ENCODE measurements at places on chromosomes 2 and 18.

DNA sequence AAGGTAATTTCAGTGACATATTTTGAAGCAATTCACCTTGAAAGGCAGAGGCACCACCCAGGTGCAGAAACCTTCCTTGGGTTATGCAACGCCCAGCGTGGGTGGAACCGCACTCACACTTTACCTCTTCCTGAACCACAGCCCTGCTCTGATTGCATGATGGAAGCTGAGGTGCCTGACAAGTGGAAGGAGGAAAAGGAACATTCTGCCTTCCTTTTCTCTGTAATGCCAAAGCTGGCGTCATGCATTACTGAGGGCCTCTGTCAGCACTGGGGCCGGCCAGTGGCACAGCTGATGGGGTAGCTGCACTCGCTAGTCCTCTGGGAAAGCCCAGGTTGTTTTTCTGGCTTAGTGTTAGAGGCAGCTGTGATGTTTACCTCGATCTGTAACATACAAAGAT lies 266.5 kb downstream of the NEDD4L start:
- DNase-seq, result no peak

- DNase-seq, result no peak
These were observed 2.1 kb downstream of the GULP1 start for GRCh38 chr2:188293601-188294351.

- no peak for DNase-seq
These were observed 23.5 kb upstream of the TMEM178A start for GRCh38 chr2:39642051-39642718.

GRCh38 chr2:67645280-67646138 lies 248.4 kb downstream of the ETAA1 start:
- no peak for DNase-seq

- no peak for DNase-seq
These were observed 22.6 kb downstream of the RAD51AP2 start for GRCh38 chr2:17495590-17495989.

Data from stimulated activated CD4-positive, alpha-beta T cell treated with anti-CD3 and anti-CD28 coated beads, TNF-alpha, amount 100 ng/mL, for 1 hour (primary cell).